ENCODE measurements at places on chromosomes 4 and X.
A peak's percentile ranks its signal among the peaks of the same experiment; 100 is the strongest.

DNA sequence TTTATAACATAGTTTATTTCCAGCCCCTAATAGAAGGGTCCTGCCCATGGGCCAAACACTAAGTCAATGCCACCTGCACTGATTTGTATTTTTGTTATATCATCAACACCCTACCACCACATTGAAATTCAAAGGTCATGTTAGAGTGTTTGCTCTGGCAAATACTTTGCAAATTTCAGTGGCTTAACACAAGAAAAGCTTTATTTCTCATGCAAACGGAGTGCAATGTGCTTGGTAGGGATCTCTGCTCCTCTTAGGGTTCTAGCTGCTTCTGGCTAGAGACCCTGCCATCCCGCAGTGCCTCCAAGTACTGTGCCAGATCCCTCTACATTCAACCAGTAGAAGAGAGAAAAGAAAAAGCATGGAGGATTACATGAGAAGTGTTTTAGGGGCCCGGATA is 230.8 kb upstream of the TET2 start:
- no peak for DNase-seq

GRCh38 chrX:96837808-96838207 is 45.9 kb upstream of the RPA4 start:
- DNase-seq = no peak

DNA sequence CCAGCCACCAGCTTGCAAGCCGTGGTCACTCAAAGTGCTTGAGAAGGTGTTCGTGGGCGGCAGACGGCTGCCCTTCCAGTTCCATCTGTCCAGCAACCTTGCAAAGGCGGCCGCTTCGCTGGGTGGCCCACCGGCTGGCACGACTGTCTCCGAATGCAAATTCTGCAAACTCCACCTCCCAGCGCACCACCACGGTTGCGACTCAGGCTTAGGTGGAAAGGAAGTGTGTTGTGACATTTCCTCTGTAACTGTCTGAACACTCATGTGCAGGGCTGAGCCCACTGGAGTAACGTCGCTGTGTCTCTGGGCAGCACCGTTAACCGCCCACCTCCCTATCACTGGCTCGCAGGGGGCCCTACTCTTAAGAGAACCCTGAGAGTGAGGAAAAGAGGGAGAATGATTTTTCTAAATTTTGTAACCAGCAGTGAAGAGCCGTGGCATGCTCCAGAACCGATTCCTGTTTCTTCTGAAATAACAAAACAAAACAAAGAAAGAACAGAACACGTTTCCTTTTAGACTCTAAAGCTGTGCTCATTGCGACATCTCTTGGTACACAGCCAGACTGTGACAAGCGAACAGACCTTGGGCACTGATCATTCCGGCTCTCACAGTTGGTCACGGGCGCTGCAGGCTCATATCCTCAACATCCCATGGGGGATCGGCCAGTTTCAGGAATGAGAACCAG is at the start of gene P2RY8:
TSS of gene P2RY8 (minus strand) at position 155 of the 685 bp plus-strand sequence. CDS start 70,627 bp downstream, outside the sequence.
- DNase-seq = peak; percentile 83

GRCh38 chr4:142238589-142238988 is 602.2 kb downstream of the IL15 start:
- no peak for DNase-seq

DNA sequence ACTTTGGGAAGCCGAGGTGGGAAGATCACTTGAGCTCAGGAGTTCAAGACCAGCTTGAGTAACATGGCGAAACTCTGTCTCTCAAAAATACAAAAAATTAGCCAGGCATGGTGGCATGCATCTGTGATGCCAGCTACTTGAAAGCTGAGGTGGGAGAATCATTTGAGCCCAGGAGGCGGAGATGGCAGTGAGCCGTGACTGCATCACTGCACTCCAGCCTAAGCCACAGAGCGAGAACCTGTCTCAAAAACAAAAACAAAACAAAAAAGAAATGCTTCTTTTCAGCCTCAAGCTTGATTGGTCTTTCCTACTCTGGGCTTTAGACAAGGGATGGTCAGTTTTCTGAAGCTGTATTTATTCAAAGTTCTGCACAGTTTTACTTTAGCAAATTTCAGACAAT is 15.8 kb upstream of the DHRSX start:
- no peak for DNase-seq

DNA sequence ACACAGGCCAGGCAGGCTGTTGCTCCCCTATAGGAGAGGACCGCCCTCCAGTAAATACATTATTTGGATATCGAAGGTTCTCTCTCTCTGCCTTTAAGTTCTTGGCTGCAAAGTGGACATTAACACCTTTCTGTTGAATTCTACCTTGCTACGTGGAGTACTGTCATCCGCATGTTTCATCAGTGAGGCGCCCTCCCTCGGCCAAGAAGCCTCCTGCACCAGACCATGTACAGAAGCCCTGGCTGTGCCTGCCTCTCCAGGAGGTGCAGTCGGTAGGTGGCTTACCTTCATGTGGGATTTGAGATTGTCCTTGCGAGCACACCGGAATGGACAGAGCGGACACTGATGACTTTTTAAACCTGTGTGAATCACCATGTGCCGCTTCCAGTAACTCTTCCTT is 46.7 kb downstream of the ZNF827 start:
- DNase-seq = no peak

DNA sequence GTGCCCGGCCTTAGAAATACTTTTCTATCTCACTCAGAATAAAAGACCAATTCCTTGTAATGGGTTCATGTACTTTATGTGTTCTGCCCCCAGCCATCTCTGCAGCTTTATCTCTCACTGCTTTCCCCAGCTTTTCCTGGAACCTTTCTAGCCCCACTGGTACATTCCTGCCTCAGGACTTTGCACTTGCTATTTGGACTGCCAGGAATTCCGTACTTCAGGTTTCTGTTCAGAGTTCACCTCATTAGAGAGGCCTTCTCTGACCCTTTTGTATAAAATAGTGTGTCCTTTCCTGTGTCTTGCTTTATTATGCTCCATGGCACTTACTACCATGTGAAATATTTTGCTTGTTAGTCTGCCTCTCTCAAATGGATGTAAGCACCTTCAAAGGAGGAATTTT is 112.5 kb downstream of the PDLIM5 start:
- DNase-seq = no peak

DNA sequence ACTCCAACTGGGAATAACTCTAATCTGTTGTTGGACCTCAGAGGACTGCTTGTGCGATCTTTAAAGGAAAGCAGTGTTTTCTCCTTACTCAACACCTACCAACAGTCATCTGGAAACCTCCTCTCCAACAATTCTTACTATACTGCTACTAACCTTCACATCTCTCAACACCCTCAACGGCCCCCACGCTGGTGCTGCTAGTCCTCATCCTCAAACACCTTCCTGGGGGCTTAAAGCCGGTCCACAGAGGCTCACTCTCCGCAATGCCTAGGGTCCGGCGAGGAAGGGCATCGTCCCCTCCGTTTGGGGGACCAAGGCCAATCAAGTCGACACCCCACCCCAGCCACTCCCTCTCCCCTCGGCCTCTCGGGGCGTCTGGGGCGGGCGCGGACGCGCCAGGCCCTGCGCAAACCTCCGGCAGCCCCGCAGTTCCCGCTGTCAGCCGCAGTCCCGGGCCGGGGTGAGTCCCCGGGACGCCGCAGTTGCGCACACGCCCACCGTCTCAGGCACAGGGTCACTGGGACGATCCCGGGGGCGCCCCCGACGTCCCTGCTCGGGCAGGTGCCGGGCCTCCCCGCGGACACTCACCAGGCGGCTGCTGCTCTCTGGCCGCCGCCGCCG is 418 bp downstream of the TAB3 start:
- peak; percentile 31 for DNase-seq

- peak; percentile 43 for DNase-seq
Observed at GRCh38 chrX:3815896-3816664, 102.6 kb upstream of the PRKX start.

GRCh38 chr4:40325406-40326019 is 9.6 kb upstream of the CHRNA9 start:
- DNase-seq = peak; percentile 43

DNA sequence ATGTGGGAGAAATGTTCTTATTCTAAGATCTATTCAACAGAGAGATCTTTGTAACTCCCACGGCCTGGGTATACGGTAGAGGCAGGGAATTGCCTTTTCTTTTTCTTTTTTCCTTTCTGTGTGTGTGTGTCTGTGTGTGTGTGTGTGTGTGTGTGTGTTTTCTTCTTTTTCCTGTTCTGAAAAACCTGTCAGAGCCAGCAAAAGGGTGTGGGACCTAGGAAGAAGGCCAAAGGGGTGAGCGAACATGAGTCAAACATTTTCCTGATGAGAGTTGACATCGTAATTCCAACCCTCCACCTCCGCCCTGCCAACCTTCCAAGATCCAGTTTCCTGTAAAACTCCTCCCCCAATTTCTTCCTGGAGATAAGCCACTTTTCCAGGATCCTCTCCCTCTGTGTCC is 2.8 kb upstream of the CHIC2 start:
- DNase-seq = no peak

GRCh38 chr4:184808713-184809050 is 17.1 kb downstream of the ACSL1 start:
- no peak for DNase-seq
